ENCODE measurements at places on chromosomes 1 and 21.

- DNase-seq: no peak
Measured at GRCh38 chr21:40634141-40634540, 212.8 kb downstream of the DSCAM start.

DNA sequence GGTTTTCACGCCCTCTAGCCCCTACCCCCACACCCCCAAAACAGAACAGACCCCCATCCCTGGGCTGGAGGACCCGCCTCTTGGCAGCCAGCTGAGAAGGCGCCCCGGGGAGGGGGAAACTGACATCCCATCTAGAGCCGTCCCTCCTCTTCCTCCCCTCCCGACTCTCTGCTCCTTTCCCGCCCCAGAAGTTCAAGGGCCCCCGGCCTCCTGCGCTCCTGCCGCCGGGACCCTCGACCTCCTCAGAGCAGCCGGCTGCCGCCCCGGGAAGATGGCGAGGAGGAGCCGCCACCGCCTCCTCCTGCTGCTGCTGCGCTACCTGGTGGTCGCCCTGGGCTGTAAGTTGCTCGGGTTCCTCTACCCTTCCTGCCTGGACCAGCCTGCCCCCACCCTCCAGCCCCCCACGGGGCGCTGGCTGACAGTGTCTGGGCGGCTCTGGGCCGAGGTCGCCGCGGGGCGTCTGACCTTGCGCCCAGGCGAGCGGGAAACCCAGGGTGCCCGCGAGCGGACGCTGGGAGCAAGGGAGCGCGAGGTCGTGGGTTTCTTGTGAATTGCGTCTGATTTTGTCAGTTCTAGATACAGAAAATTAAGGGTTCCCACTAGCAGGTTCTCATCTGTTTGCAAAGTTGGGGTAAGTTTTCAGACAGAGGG, 618 bp downstream of the JAM2 start:
- DNase-seq: peak; percentile 36

GRCh38 chr1:207815913-207816291, 64.0 kb downstream of the CD46 start:
- peak; percentile 76 for DNase-seq

GRCh38 chr1:180521474-180522212, 19.3 kb upstream of the ACBD6 start:
- DNase-seq: no peak

DNA sequence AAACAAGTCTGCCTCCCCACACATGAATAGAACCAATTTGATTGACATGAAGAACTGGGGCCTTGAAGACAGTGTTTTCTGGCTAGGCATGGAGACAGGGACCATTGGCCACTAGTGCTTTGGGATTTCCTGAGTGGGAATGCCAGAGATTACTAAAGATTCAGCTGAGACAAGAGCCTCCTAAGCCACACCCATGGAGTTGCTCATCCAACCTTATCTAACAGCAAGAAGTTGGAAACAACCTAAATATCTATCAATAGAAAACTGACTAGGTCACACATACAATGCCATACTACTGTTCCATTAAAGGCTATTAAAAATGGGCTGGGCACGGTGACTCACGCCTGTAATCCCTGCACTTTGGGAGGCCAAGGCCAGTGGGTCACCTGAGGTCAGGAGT, 184.1 kb downstream of the ZBTB18 start:
- no peak for DNase-seq

DNA sequence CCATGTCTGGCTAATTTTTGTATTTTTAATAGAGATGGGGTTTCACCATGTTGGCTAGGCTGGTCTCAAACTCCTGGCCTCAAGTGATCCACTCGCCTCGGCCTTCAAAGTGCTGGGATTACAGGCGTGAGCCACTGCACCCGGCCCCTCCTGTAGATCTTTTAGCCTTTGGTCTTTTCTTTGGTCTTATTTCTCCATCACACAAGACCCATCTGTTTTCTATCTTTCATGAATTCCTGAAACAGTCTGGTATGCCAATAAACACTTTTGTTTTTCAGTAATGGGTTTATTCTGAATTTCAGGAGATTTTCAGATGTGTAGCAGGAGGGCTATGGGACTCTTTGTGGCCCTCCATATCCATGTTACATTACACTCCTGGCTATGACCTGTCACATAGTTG, 23.2 kb downstream of the ERRFI1 start:
- no peak for DNase-seq

DNA sequence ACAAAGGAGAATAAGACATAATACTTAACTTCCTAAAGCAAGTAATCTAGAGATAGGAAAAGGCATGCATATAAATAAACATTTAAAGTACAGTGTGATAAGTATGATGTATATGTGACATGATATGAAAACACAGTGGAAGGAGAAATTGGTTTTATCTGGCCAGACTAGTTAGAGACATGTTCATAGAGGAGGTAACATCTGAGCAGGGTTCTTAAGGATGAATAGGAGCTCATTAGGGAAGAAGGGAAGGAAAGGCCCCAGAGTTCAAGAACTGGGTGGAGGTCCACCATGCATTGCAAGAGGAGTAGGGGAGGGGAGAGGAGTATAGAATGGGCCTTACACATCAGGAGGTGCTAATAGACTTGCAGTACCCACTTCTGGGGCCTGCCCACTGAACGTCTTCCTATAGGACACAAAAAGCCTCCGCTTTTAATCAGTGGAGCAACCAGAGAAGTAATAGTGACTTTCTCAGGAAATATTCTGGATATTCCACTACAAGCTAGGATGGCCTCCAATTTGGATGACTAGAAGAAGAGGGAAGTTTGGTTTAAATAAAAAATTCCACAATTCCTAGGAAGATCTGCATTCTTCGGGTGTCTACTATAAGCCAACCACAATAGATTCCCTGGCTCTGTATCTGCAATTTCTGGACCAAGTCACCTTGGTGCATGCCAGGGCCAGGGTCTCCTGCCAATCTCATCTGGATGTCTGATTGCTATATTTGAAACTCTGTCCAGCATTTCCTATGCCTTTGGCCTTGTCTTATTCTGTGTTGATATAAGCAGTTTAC, 41.9 kb downstream of the NGF start:
- DNase-seq: no peak
